Activated naive CD8-positive, alpha-beta T cell treated with anti-CD3 and anti-CD28 coated beads, Interleukin-2, amount 50 U/mL, for 16 hours (primary cell): ENCODE measurements at places on chromosomes 4 and X.

DNA sequence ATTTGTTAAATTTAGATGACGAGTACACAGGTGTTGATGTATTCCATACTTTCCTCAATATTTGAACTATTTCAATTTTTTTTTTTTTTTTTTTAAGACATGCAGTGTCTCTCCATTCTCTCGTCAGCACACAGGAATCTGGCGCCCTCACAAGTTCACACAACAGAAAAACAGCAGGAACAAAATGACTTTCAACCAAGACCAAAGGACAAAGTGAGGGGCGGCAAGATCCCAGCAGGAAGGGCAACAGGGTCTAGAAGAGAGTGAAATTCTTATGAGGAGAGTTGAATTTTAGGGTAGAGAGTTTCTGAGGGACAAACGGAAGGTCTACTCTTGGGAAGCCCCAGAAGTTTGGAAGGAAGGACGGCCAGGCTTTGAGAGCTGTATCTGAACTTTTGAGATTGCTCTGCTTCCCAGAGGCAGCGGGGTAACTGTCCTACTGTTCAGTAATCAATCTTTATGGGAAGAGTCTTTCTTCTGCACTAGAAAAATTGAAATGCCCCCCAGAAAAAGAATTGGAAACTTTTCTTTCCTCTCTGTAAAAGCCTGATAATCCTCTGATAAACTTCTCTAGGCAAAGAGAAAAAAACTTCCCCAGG is 760.2 kb downstream of the RAB28 start:
- DNase-seq = no peak

DNA sequence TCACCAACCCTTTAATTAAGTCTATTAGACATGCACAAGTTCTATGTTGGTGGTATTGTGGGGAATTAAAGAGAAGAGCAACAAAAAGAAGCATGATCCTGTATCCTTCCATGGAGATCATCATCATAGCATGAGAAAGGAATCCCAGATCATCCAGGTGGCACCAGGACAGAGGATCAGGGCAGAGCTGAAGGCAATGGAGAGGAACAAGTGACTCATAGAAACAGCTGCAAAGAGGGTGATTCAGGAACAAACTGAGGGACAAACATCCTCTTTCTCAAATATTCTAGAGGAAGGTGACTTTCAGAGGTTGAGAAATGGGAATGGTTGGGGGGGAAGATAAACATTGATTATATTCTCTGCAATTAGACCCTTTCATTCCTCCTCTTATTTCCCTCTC is 105.5 kb upstream of the OTUD4 start:
- no peak for DNase-seq

- DNase-seq = no peak
These were observed 45.8 kb downstream of the MGARP start for GRCh38 chr4:139234253-139234652.

DNA sequence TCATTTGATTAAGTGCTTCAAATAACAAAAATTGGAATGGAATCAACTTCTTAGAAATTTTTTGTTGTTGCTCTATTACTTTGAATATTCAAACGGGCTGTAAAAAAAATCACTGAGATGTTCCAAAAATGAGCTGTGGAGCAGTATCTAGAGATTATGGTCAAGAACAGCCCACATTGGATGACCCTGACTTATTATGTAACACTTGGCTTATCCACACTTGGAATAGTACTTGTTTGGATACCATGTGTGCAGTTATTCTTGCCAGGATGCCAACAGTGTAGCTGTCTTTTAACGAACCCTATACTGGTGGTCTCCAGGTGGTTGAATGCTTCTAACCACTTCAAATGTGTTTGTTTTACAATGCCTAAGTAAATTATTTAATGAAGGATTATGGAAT is 64.9 kb upstream of the CAMK2D start:
- no peak for DNase-seq
